ENCODE measurements at places on chromosomes 1 and 21.
A peak's percentile ranks its signal among the peaks of the same experiment; 100 is the strongest.

DNA sequence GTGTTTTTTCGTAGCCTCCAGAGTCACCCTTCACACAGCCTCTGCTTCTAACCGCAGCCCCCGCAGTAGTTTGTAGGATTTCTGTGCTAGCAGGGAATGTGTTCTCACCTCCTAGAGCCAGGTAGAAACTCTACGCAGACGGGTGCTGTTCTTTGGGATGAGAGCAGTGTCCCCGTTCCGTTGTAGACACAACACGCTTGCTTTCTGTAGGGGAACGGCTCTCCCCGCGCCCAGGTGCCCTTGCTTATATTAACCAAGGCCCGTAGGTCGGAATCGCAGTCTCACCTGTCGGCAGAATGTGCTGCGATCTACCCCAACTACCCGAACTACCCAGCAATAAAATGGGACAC, 111.8 kb upstream of the NBPF11 start:
- no peak for DNase-seq

GRCh38 chr1:229885568-229886495, 181.2 kb upstream of the GALNT2 start:
- no peak for DNase-seq

DNA sequence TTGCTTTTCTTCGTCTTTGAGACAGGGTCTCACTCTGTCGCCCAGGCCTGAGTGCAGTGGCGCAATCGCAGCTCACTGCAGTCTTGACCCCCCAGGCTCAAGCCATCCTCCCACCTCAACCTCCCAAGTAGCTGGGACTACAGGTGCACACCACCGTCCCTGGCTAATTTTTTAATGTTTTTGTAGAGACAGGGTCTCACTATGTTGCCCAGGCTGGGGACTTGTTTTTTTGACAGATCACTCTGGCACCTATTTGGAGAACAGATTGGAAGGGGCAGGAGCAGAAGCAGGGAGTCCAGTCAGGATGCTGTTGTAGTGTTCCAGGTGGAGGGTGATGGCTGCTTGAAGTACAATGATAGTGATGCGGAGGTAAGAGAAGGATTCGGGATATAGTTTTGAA, 12.7 kb upstream of the KDM4A start:
- DNase-seq, result no peak

DNA sequence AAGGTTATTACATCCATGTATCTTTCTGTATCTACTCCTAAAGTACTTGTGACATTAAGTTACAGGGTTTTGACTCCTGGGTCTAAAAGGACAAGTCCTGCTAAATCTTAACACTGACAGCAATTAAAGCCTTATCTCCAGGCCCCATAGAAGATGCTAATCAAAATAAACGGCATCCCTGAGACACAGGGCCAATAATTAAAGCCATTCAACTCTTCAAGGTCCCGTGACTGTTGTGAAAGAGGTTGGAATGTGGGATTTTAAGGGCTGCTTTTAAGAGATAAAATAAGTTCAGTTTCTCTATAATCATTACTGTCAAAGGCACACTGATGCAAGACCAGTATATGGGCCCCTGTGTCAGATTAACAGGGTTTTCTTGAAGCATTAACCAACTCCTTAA, 8.3 kb downstream of the DNAI4 start:
- DNase-seq, result no peak

DNA sequence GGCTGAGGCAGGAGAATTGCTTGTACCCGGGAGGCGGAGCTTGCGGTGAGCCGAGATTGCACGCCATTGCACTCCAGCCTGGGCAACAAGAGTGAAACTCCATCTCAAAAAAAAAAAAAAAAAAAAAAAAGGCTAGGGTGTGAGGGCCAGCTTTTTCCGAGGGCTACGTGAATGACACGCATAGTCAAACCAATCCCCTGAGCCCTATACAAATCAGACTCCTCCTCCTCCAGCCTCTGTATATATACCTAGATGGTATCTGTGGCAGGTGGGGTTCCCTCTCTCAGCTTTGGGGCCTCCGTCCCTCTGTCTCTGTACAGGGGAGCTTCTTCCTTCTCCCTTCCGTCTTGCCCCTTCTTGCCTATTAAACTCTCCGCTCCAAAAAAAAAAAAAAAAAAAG, 6.7 kb downstream of the S100A16 start:
- no peak for DNase-seq

- DNase-seq, result peak; percentile 99
These were observed at the start of gene SELENOF for GRCh38 chr1:86913896-86914600. SELENOF (minus strand) TSS chr1:86914126; CDS start chr1:86914111, 15 bp downstream.

DNA sequence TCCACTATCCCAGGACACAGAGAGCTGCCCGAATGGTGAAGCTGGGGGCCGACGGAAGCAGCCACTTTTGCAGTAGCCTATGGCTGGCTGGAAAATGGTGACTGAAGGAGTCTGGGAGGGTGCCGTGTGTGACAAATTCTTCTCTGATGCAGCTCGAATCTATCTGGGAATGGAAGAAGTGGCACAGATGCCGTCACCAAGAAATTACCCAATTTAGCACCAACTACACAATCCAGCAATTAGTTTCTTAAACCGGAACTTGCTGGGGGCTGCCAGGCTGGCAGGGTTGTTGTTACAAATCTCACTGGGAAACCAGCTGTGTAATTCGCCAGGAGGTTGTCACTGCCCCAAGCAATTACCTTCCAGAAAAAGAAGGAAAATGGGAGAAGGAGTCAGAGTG, 18.0 kb downstream of the DLGAP3 start:
- DNase-seq, result no peak

- no peak for DNase-seq
These were observed 47.0 kb upstream of the COL6A1 start for GRCh38 chr21:45934554-45934953.

DNA sequence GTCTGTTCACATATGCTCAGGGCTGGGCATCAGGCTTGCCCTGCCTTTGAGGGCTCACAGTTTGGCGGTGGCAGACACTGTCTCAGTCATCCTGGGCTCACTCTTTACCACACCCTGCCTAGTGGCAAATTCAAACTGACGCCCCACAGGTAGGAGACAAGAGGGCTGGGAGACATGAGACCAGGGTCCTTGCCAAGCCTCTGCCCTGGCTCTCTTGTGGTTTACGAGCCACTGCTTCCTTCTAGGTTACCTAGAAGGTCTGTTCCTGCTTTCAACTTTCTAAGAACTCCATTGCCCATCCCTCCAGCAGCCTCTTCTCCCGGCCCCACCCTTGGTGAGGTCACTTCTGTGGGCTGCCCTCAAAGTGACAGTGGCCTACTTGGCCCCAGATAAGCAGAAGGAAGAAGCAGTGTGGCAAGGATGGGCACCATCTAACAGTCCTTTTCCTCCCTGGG, 10.5 kb downstream of the KIF21B start:
- no peak for DNase-seq

DNA sequence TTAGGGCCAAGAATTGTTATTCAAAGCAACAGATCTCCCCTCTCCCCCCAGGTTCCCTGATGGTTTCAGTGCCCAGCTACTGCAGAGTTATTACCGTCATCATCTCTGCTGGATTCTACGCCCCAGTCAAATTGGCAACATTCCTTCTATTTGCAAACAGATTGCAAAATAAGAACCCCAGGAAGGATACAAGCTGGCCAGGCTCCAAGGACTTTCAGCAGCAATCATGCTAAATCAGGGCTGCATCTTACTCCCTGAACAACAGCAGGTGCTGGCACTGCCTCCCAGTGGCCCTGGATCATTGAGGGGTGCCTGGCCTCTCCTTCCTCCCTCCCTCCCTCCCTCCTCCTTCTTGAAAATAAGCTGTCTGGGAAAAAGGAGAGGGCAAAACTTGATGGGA, 521.6 kb upstream of the BEND5 start:
- no peak for DNase-seq

DNA sequence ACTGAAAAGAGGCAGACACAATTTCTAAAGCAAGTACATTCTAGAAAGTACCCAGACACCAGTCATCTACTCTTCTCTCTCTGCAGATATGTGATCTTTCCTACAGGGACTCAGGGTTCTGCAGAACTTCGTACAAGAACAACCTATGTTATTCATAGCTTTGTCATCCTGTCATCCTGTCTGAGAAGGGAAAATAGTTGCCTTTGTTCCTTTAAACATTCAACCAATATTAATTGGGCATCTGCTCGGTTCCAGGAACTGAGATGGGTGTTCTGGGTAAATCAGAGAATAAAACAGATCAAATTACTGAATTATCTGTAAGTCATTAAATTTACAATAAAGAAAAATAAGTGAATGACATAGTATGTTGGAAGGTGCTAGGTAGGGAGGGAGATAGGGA, 504.9 kb downstream of the MATN1 start:
- DNase-seq, result no peak

GRCh38 chr1:89198491-89199072, at the start of gene GBP4:
GBP4 (minus strand) TSS chr1:89198942; CDS start chr1:89198834, 108 bp downstream.
- DNase-seq, result peak; percentile 4

DNA sequence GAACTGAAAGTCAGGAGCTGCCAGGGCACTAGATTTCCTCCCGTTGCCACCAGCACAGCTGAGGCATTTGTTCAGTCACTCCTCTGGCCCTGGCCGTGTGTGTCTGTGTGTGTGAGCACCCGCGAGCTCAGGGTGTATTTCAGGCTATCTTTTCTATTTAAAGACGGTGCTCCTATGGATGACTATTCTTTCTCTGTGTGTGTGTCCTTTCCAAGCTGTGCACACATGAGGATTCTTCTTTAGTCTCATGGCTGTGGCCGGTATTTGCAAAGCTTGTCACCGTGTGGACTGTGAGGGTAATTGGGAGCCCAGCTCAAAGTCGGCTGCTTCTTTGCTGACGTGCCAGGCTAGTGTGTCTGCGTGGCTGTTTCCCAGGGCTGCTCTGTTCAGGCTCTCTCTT, 3.0 kb upstream of the KCND3 start:
- DNase-seq, result no peak

DNA sequence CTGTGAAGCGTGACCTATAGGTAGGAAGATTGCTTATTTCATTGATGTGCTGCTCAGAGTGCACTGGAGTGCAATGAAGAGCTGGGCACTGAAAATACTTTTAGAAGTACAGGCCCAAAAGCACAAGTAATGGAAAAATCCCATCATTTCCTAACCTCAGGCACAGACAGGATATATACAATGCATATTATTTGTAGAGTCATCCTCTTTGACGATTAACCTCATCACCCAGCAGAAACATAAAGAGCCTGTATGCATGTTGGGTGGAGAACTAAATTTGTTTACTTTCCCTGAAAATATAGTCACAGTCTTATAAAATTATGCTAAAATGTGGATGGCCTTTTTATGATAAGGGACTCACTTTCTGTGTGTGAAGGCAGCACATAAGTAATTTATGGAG, 98.1 kb downstream of the TNNI3K start:
- DNase-seq, result no peak

GRCh38 chr1:92065042-92065441, 10.2 kb downstream of the SETSIP start:
- no peak for DNase-seq

GRCh38 chr1:232942413-232943294, 7.8 kb upstream of the NTPCR start:
- no peak for DNase-seq

DNA sequence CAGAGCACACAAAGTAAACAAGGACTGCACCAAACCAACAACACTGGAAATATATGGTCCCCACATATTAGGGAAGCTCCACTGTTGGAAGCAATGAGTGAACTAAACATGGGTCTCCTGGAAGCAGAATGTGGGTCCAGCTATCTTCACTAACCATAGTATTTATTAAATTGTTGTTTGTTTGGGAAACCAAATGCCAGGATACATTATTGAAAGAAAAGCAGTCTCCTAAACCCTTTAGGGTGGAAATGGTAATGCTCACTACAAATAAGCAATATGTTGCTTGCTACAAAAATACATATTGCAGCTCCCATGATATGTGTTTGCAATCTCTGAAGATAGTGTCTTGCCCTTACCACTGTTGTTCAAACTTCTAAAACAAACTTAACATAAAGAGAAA, 2.2 kb downstream of the NEGR1 start:
- no peak for DNase-seq

DNA sequence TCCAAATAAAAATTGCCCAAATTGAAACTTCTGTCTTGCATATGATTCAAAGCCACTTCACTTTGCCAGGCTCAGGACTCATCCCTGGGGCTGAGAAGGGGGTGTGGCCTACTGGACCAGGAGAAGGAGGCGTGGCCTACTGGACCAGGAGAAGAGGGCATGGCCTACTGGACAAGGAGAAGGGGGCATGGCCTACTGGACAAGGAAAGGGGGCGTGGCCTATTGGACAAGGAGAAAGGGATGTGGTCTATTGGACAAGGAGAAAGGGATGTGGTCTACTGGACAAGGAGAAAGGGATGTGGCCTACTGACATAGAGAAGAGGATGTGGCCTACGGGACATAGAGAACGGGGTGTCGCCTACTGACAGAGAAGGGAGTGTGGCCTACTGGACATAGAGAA, 405.3 kb downstream of the RRAGC start:
- no peak for DNase-seq

- no peak for DNase-seq
These were observed 24.4 kb upstream of the AGBL4 start for GRCh38 chr1:50047916-50048694.

GRCh38 chr1:205430696-205431305, 8.9 kb upstream of the LEMD1 start:
- peak; percentile 37 for DNase-seq

GRCh38 chr1:238143038-238143437, 252.3 kb upstream of the ZP4 start:
- DNase-seq, result no peak

- DNase-seq, result no peak
These were observed 47.6 kb downstream of the KDM5B start for GRCh38 chr1:202760589-202760988.

GRCh38 chr1:79592707-79593106, 586.2 kb upstream of the ADGRL4 start:
- no peak for DNase-seq

DNA sequence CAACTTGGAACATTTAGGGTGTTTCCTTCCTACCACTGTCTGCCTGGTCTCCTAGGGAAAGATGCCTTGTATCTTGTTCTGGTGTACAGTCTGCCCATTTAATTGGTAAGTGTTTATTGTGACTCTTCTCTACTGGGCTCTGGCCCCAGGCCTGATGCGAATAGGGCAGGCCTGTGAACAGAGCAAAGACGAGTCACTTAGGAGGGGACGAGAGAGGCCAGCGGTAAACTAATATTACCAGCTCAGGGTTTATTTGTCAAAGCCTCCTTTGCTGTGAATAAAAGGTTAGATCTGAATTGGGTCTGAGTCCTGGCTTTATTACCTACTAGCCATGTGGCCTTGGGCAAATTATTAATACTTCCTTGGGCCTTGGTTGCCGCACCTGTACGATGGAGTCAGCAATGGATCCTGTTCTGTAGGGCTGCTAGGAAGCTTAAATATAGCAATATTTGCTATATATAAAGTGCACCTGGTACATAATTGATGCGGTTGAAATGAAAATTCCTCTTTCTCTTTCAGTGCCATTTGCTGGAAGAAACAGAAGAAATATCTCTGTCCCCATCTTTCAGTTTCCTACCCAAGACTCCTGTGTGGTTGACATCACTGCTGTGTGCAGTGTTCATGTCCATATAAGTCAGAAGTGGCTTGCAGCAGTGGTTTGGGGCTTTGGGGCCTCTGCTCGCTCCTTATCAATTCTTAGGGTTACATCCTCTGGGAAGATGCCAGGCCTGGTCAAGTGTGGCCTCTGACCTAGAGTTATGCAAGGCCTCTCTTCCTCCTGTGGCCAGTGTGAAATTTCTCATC, 32.4 kb downstream of the MAPKAPK2 start:
- DNase-seq, result no peak

- no peak for DNase-seq
These were observed 20.0 kb downstream of the CCDC185 start for GRCh38 chr1:223413216-223413615.

All from stimulated activated CD8-positive, alpha-beta memory T cell treated with anti-CD3 and anti-CD28 coated beads, Interleukin-2, amount 100 ng/mL, for 1 hour (primary cell).